CD4-positive, alpha-beta T cell (primary cell): ENCODE measurements at places on chromosomes 4 and X. TPM values are rescaled to one million over a fixed set of nuclear protein-coding genes. Genes with fewer than 3 reads are reported as not detected.

Gene SMR3B
- not detected for total RNA-seq

Gene RIPPLY1
- total RNA-seq: not detected

Gene PPA2
- 46.1 TPM for total RNA-seq

Gene XK
- not detected for total RNA-seq

Gene SLC10A4
- total RNA-seq: not detected

Gene PRAF2
- 17.1 TPM for total RNA-seq

Gene FAM9B
- not detected for total RNA-seq

Gene GASK1B
- total RNA-seq: 0.28 TPM

Gene RAB39B
- total RNA-seq: 5.6 TPM

Gene ERAS
- total RNA-seq: not detected

Gene RS1
- not detected for total RNA-seq

Gene ALAS2
- total RNA-seq: not detected

DNA sequence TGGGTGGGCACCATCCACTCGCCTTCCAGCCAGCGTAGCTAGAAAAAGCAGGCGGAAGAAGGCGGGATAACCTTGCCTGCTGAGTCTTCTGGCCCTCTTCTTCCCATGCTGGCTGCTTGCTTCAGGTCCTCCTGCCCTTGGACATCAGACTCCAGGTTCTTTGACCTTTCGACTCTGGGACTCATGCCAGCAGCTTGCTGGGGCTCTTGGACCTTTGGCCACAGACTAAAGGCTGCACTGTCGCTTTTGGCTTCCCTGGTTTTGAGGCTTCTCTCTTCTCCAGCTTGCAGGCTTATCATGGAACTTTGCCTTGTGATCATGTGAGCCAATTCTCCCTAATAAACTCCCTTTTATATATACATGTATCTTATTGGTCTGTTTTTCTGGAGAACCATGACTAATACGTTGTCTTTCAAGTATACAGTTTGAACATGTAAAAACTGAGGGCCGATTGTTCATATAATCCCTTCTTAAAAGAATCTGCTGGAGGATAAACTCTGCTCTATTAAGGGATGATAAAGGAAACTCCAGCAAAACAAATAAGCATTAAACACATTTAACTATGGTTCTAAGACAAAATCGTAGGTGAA, 116.6 kb upstream of the LCORL start:
- no peak for DNase-seq
- no peaks in the 10 kb centered on the region for H3K4me1 ChIP-seq

DNA sequence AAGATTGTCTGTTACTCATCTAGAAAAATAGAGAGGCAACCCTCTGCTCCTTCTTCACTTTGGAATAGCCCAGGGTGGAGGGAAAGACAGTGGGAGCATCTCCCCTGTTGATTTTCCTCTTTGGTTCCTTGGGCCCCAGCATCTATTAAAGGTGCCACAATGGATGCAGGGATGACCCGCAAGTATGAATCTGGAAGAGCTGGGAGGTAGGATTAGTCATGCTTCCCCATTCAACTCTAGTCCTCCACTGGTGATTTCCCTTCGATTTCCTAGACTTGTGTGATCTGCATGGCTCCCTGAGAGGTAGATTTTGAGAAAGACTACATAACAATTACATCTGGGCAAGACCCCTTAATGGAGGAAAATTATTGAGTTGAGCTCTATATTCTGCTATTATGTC, 127.8 kb downstream of the MAGEE1 start:
- H3K36me3 ChIP-seq: no peaks in the 10 kb centered on the region
- H3K27ac ChIP-seq: no peak overlapping the region
- H3K4me1 ChIP-seq: no peaks in the 10 kb centered on the region

DNA sequence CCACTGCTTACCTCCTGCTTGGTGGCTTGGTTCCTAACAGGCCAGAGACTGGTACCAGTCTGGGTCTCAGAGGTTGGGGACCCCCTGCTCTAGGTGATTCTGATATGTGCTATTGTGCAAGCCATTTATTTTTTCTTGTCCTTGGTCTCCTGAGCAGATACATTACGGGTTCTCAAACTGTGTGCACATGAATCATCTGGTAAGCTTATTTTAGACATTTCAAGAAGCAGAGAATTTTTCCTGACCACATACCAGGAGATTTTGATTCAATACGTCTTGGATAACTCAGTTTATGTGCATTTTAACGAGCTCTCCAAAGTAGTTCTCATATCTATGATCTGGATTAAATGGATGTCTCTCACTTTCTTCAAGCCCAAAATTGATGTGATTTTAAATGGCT, 77.2 kb downstream of the FHIP1A start:
- peaks cover 4% of the 10 kb centered on the region for H3K27me3 ChIP-seq
- H3K36me3 ChIP-seq: no peaks in the 10 kb centered on the region
- DNase-seq: no peak
- H3K4me3 ChIP-seq: no peak overlapping the region
- no peaks in the 10 kb centered on the region for H3K4me1 ChIP-seq
- H3K27ac ChIP-seq: no peak overlapping the region

- no peaks in the 10 kb centered on the region for H3K27me3 ChIP-seq
- H3K4me3 ChIP-seq: no peak overlapping the region
- no peaks in the 10 kb centered on the region for H3K4me1 ChIP-seq
Observed at GRCh38 chr4:25892796-25893195, 21.2 kb upstream of the SMIM20 start.

- H3K27me3 ChIP-seq: no peaks in the 10 kb centered on the region
- no peak overlapping the region for H3K27ac ChIP-seq
- peak overlapping the region; percentile 92 for H3K4me3 ChIP-seq
- H3K36me3 ChIP-seq: peaks cover 13% of the 10 kb centered on the region
- H3K4me1 ChIP-seq: peaks cover 17% of the 10 kb centered on the region
Observed at GRCh38 chrX:155216940-155217440, 730 bp downstream of the VBP1 start.

GRCh38 chr4:143046454-143046853, 138.3 kb upstream of the USP38 start:
- H3K27ac ChIP-seq: no peak overlapping the region
- no peak for DNase-seq
- H3K4me1 ChIP-seq: no peaks in the 10 kb centered on the region
- H3K4me3 ChIP-seq: no peak overlapping the region
- H3K36me3 ChIP-seq: no peaks in the 10 kb centered on the region

- no peaks in the 10 kb centered on the region for H3K4me1 ChIP-seq
- H3K27ac ChIP-seq: no peak overlapping the region
- DNase-seq: no peak
- H3K27me3 ChIP-seq: no peaks in the 10 kb centered on the region
Observed at GRCh38 chr4:156638925-156639605, 332.5 kb downstream of the PDGFC start.

DNA sequence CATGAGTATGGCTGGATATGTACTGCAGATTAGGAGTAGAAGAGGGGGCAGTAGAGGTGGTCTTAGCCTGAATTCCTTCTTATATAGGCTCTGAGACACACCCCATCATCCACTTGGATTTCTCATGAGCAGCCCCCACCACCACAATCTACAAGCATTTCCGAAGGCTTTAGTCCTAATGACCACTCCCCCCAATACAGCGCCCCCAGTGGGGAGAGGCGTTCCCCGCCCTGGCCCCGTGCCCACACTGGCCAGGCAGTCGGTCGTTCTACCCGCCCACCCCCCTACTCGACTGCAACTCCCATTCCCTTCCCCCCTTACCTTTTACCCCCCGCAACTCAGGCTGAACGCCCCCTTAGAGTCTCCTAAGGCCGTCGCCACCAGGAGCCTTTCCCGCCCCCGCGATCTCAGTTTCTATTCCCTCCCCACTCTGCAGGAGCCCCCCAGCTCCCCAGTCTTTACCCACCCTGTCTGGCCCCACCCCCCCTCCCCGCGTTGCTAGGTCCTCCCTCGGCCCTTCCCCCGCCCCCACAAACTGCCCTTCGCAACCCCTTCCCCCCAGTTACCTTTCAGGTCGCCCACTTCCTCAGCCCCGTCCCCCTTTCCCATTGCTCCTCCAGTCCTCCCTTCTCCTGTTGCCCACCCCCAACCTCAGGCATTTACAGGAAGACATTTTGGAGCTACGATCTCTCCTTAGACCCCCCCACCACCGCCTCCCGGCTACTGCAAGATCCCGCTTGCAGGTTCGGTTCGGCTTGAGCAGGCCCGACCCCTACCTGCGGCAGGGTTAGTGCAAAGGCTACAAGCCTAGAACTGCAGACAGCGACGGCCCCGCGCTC, 468 bp downstream of the ZMYM3 start:
- peaks cover 12% of the 10 kb centered on the region for H3K36me3 ChIP-seq
- peak overlapping the region; percentile 85 for H3K4me3 ChIP-seq
- DNase-seq: peak; percentile 46
- peaks cover 27% of the 10 kb centered on the region for H3K4me1 ChIP-seq

DNA sequence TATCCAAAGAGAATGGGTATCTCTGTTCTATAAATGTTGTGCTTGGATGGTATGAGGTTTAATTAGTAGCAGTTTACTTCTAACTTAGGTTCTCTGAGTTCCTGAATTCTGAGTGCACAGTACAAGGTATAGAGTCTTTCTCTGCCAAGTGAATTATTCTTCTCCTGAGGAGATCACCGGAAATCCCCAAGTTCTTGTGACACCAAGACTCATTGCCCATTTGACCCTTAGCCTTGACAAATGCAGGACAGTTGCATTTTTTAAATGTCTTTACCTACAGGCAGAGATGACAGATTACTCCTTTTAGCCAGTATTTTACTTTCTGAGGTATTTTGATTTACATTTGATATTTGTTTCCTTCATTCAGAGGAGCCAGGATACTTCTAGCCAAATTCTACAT, 72.9 kb downstream of the MAOA start:
- H3K4me1 ChIP-seq: no peaks in the 10 kb centered on the region
- no peak overlapping the region for H3K27ac ChIP-seq
- no peaks in the 10 kb centered on the region for H3K27me3 ChIP-seq

DNA sequence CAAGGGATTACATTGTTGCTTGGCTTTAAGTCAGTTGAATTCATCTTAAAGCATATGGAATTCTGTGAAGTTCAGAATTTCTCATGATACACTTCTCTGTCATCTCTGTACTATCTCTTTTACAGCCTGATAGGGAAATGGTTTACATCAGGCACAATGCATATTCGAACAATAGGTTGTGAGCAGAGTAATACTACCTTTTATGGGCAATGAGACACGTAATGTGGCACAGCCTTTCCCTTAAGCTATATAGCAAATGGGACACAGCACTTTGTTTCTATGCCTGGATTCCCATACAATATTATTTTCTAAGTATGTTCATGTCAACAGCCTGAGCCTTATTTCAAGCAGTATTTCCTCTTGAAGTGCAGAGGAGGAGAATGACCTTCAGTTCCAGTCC, 58.4 kb downstream of the SYNPO2 start:
- no peaks in the 10 kb centered on the region for H3K4me1 ChIP-seq
- H3K36me3 ChIP-seq: no peaks in the 10 kb centered on the region
- H3K4me3 ChIP-seq: no peak overlapping the region
